Activated CD8-positive, alpha-beta T cell treated with anti-CD3 and anti-CD28 coated beads for 36 hours (primary cell): ENCODE measurements at places on chromosomes 16 and 17.

GRCh38 chr17:80692931-80693467 lies 148.4 kb downstream of the RPTOR start:
- no peak for DNase-seq

DNA sequence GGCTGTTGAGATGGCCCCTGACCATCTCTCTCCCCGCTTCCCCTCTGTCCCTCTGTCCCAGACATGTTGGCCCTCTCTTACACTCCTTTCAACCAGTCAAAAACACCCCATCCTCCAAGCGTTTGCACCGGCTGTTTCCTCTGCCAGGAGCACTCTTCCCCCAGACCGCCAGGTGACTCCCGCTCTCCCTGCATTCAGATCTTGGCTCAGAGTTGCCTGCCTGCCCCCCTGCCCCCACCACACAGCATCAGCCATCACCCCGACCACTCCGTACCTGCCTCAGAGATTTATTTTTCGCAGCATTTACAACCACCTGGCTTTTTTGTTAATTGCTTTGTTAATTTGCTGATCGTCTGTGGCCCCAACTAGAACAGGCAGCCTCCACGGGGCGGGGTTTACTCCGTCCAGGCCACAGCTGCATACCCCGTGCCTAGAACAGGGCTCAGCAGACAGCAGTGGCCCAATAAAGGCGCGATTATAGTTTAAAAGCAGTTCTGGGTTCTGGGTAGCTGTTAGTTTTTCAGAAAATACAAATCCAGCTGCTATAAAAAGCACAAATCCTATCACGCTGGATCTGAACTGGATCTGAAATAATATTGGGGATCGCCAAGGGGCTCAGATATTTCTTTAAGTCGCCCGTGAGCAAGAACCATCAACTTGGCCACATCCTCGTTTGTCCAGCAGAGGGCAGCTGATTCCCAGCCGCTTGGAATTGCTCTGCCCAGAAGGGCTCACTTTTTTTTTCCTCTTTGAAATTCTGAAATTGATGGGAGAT lies 173.6 kb downstream of the IRF8 start:
- peak; percentile 67 for DNase-seq

- no peak for DNase-seq
These were observed 7.0 kb upstream of the RBFOX3 start for GRCh38 chr17:79617740-79618382.

GRCh38 chr17:32927201-32927723 lies 691 bp upstream of the TMEM98 start:
- no peak for DNase-seq

DNA sequence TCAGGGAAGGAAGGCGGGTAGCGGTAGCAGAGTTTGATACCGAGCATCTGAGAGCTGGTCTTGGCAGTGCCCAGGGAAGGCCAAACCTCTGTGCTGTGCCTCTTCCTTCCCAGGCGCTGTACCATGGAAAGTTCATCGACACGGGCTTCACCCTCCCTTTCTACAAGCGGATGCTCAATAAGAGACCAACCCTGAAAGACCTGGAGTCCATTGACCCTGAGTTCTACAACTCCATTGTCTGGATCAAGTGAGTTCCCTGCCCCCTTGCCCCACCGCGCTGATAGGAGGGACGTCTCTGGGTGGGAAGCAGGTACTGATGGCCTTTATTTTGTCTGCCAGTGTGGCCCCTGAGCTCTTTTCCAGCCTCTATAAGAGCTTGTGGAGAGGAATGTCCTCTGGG lies 15.4 kb upstream of the CLEC18A start:
- no peak for DNase-seq

DNA sequence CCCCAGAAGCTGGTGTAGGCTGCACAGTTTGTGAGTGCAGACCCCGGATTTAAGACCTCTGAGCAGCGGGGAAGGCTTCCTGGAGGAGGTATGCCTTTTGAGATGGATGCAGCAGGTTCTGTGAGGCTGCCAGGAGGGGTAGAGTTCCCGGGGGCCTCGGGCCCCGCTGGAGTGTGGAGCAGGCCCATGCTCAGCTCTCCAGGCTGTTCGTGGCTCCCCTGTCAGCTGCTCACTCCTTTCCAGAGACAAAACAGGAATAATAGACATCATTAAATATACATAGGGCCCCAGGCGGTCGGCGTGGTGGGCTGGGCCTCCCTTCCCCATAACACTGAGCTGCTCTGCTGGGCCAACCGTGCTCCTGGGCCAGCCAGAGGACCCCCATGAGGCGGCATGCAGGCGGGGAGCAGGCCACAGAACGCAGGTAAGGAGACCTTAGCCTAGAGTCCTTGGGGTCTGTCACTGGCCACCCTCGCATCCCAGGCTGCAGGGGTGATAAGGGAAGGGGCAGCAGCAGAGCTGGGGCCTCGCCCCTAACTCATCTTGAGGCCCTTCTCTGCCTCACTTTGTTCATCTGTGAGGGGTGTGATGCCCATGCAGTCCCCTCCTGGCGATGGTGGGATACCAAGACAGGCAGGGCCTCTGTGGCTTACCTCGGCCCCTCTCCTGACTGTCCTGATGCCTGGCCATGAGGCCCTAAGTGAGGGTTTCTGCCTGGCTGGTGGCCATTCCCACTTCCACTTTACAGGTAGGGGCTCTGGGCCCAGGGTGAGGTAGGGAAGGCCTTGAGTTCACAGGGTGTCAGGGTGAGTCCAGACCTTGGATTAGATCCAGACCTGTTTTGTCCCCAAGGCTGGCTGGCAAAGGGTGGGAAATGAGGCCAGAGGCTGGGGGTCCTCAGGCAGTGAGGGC lies at the start of gene MYO15A:
Gene MYO15A, plus strand, starts transcription at position 356 of the 912 bp plus-strand sequence. CDS start 10,045 bp downstream, outside the sequence.
- DNase-seq, result no peak

DNA sequence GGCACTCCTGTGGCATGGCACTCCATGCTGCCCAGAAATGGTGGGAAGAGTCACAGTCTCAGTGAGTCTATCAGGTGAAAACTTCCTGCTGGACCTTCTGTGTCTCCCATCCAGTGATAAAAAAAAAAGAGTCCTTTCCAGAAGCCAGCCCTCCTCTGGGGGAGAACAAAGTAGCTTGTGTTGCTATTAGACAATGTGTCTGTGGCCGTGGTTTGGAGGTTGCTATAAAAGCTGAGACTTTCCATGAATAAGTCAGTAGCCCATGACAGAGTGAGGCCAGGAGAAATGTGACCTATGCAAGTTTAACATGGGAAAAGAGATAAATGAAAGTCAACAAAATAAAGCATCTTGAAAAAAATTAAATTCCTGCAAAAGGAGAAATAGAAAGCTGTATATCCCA lies 250.7 kb upstream of the MON1B start:
- no peak for DNase-seq

DNA sequence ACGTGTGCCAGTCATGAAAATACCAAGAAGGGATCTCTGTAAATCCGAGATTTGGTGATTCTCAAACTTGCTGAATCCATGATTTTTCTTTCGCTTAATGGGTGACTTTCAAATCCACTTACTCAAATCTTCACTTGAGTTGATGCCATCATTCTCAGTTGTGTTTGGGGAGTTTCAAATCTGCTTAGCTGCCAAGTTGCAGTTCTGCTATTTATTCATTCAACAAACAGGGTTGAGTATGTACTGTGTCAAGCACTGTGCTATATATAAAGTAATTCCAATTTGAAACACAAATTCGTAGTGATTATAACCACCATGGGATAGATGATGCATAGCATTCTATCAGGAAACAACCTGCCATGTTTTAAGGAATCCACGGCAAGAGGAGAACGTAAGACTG lies 394.3 kb downstream of the CDH13 start:
- no peak for DNase-seq

- DNase-seq, result peak; percentile 41
These were observed 59.9 kb downstream of the RPH3AL start for GRCh38 chr17:292531-293382.

DNA sequence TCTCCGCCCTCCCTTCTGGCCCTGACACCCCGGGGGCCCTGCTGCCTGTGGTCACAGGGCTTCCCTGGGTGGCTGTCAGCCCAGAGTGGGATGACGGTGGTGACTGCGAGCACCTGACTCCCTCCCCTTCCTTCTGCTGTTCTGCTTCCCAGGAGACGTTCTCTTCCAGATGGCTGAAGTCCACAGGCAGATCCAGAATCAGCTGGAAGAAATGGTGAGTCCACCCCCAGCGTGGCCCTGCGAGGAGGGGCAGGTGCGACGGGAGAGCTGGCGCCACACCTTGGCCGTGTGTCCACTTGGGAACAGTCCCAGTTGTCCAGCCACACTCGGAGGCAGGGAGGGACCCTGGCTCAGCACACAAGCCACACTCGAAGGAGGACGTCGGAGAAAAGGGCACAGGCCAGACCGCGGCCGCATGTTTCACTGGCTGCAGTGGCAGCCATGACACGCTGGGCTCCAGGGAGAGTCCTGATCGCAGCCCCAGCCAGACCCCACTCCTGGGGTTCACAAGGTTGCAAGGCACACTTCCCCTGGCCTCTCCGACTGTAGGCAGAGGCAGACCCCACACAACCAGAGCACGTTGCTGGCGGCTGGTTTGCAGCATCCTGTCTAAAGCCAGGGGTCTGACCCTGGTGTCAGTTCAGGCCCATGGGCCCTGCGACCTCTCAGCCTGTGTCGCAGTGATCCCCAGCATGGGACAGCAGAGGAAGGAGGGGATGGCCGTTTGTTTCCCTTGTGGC lies 49.9 kb downstream of the BAIAP2 start:
- DNase-seq, result no peak

- no peak for DNase-seq
These were observed 347.4 kb downstream of the MAF start for GRCh38 chr16:79253100-79253631.

GRCh38 chr16:58105631-58106030 lies 23.6 kb downstream of the CFAP20 start:
- no peak for DNase-seq

DNA sequence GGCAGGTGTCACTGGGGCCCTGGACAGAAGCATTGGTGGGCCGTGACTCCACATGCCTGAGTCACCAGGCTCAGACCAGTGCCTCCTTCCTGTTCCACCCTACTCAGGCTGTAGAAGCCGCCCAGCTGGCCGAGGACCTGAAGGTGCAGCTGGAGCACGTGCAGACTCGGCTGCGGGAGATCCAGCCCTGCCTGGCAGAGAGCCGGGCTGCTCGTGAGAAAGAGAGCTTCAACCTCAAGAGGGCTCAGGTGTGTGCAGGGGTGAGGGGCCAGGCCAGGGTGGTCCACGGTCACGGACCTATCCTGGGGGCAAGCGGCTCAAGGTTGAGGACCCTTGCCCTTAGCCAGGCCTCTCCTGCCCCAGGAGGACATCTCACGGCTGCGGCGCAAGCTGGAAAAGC lies 9.6 kb downstream of the RNF40 start:
- DNase-seq, result no peak

GRCh38 chr17:69142175-69142802 lies 594 bp upstream of the ABCA6 start:
- DNase-seq, result no peak

DNA sequence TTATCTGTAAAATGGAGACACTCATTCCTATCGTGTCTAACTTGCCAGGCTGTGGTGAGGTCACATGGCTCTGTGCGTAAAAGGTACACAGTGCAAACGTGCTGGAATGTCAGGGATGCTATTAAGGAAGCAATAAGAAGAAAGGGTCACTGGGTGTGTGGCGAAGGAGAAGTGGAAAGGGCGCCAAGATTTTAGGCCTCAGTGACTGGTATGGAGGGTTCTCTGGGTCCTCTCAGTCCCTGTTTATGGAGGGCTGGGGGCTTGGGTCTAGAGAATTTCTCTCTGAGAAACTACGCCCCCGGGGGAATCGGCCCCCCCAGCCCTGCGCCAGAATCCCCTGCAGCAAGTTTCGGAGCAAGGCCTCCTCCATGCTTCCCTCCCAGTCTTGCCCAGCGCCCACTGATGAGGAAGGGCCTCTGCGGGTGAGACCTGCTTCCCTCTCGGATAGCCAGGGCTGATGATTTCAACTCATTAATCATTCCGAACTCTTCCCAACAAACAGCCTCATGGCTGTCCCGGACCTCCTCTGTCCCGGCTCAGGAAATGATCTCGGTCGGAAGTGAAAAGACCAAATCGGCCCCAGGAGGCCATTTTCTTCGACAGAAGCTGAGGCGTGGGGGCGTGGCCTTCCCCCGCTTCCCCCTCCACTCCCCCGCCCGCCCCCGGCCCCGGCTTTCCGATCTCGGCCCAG lies 1.2 kb upstream of the HEXIM1 start:
- no peak for DNase-seq

GRCh38 chr16:14309001-14309886 lies 238.1 kb downstream of the MRTFB start:
- peak; percentile 64 for DNase-seq

DNA sequence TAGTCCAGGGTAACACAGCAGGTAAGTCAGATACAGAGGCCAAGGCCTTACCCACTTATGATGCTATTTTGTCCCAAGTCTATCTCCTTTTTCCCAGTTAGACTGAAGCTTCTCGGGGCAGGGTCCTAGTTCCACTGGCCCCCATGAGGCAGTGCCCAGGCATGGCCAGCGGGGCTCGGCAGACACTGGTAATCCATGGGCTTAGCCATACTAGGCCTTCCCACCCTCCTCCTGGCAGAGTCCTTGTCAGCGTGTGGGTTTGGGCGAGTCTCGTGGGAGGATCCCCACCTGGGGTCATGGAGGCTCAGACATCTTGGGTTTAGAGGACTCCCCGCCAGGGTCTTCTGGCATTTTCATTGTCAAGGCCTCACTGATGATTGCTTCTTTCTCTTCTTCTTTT lies 84.7 kb upstream of the BRD7 start:
- DNase-seq, result no peak

- DNase-seq, result peak; percentile 72
These were observed 802 bp downstream of the CYLD start for GRCh38 chr16:50742576-50743200.

GRCh38 chr16:86224629-86225028 lies 285.7 kb upstream of the FOXF1 start:
- no peak for DNase-seq

GRCh38 chr16:84699147-84699711 lies 571 bp upstream of the USP10 start:
- DNase-seq, result peak; percentile 44

- no peak for DNase-seq
These were observed 20.1 kb downstream of the MYBBP1A start for GRCh38 chr17:4534928-4535666.

GRCh38 chr16:31108035-31108793 lies at the start of gene BCKDK:
BCKDK (plus strand) TSS chr16:31108386; CDS start chr16:31109224, 838 bp downstream.
- peak; percentile 89 for DNase-seq

- DNase-seq, result no peak
These were observed 19.3 kb upstream of the ASGR2 start for GRCh38 chr17:7133916-7134315.

GRCh38 chr16:10539236-10539635 lies 41.2 kb downstream of the EMP2 start:
- DNase-seq, result no peak

DNA sequence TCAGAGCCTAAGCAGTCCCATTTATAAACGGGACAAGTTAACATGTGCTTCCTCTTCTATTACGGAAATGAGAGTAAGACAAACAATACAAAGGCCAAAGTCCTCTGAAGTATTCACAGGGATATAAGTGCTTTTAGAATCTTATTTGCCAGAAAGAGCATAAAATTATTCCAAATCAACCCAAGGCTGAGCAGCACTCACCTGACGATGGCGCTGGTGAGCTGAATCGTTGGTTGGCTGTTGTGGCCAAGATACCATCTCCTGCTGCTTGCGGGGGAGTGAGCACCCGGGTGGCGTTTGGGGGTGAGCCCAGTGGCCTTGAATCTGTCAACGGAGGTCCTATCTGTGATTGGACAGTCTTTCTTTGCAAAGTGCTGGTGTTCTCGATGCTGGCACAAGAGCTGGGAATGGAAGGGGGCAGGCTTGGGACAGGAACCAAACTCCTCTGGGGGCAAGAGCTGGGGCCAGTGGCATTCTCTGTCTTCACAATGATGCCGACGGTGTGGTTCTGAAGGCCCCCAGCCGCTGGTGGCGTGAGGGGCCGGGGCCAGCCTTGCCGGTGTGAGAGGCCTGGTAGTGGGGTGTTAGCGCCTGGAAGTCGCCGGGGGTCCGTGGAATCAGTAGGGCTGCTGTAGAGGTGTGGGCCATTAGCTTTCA lies 9.5 kb upstream of the DHRS13 start:
- peak; percentile 43 for DNase-seq
